Fibroblast of mammary gland (primary cell): ENCODE measurements at places on chromosomes 4 and X.

DNA sequence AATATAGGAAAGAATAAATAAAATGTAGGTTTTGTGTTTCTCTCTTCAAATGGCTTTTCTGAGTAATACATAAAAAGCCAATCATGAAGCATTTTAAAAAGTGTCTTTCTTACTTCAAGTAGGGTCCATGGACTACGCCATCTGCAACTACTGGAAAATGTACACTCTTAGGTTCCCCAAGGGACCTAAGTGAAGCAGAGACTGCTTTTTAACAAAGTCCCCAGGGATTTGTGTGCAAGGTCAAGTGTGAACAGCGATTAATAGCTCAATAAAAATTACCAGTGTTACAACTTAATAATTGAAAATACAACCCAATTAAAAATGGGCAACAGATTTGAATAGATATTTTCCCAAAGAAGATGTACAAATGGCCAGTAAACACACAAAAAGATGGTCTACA, 84.9 kb downstream of the ARHGAP6 start:
- DNase-seq: no peak

GRCh38 chrX:40467454-40467853, 113.3 kb upstream of the ATP6AP2 start:
- DNase-seq: no peak

- no peak for DNase-seq
These were observed 554 bp downstream of the CDKL5 start for GRCh38 chrX:18426004-18426320.

DNA sequence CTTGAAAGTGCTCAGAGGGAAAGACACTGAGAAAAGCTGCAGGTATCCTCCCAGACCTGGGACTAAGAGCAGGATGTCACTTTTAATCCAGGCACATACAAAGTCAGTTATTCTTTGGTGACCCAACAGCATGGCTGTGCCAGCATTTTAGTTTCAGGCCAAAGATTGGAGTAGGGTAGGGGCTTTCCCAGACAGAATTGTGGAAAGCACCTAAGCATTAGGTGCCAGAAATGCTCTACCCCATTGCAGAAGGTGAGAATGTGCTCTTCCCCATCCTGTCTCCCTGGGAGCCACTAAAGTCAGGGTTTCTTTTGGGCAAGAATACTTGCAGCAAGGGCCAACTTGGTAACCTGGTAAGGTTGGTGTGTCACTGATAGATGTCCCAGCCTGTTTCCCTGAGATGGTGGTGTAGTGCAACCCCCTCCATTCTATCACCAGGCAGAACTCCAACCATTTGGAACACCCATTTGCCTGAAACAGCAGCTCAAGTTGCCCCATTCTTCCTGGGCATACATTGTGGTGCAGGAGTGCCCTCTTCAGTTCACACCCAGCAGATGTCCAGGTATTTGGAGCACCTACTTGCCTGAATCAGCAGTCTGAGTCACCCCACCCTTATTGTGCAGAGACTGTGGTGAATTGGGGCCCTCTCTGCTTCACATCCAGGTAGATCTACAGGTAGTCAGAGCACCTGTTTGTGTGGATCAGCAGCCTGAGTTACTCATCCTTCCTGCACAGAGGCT, 183.5 kb downstream of the ZC4H2 start:
- no peak for DNase-seq

DNA sequence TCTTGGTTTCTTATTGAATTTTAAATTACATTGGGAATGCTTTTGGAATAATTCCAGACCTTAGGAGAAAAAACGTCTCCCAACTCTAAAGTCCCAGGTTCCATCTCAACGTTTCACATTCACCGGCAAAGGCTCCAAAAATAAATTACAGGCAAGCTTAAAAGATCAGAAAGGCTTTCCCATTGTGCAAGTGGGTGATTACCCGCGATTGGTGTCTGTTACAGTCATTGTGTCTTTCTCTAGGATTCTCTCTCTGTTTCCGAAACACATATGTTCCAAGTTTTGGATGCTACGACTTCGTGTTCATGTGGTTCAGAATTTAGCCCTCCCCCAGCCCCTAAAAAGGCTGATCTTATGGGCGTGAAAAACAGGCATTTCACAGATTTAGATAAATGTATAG, 41.8 kb downstream of the PALLD start:
- no peak for DNase-seq

GRCh38 chr4:70365479-70365878, 4.9 kb downstream of the SMR3A start:
- DNase-seq: no peak

DNA sequence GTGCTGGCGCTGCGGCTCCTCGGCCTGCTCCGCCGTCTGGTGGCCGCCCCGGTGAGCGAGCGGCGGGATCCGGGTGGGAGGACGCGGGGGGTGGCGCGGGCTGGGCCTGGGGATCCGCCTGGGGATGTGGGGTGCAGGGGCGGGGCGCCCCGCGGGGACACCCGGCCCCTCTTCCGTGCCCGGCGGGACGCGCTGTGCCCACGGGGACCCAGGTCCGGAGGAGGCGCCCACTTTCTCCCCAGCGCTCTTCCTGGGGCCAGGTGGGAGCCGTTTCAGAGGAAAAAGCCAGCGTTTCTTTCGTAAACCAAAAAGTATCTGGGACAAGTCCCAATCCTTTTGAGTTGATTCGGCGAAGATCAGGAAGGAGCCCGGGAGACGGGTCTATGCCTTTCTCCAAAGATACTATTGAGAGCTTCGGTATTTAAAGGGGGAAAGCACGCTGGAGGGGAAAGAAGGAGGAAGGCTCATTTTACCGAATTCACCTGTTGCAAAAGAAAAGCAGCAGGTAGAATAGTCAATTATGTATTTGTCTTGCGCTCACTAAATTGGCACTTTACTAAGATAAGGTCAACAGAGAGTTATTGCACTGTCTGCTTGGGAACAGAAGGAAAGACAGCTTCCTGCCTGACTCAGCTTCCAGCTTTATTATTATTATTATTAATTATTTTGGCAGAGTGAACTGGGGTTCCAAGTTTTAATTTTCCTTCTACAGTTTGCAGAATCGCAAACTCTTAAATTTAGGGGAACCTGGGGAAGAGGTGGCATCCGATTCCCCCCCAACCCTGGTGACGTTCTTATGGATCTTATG, 81.5 kb upstream of the CD99 start:
- DNase-seq: peak; percentile 24

DNA sequence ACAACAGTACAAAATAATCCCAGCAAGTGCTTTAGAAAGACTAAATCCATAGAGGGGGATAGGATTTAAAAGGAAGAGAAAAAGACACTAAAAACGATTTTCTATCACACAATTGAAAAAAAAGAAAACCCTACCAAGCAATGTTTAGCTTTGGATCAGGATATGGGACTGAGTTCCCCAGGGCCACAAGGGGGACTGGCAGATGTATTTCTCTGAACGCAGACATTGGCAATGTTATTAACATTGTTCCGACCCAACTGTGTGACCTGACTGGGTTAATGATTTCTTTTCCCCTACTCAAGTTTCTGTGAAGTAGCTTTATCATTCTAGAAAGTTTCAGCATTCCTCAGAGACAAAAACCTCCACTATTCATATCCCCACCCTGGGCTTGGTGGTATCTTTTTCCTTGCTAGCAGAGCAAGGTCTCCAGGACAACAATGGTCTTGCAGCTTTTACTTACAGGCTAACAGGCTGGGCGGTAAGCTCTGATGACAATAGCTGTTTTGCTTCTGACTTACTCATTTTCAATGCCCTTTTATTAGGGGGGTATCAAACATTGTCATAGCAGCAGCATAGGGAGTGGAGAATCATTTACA, 25.8 kb downstream of the SLC7A11 start:
- no peak for DNase-seq

DNA sequence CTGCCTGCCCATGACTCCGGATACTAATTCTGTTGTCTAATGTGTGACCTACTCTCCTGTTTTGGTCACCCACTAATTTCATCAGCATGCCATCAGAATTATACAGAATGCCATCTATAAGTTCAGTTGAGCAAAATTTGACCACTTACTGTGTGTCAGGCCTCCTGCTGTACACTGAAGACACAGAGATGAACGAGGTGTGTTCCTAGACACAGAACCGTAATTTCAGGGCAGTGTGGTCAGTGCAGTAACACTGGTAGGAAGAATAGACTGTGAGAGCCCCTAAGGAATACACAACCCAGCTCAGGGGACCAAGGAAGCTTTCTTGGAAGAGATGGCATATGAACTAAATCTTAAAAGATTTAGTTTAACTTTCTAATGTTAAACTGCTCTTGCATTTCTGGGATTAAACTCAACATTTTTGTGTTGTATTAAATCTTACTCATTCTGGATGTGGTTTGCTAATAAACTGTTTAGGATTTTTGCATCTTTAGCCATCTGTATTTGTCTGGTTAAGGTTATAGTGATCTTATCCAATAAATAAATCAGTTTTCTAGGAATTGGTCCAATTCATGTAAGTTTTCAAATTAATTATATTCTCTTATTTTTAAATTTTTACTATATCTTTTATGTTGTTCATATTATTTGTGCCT, 34.3 kb downstream of the KANTR start:
- peak; percentile 33 for DNase-seq

- DNase-seq: no peak
These were observed 93.3 kb upstream of the SCML1 start for GRCh38 chrX:17644001-17644400.

- peak; percentile 28 for DNase-seq
These were observed 75.3 kb downstream of the DHRSX start for GRCh38 chrX:2425286-2426071.

GRCh38 chr4:101367201-101367600, 19.9 kb upstream of the PPP3CA start:
- DNase-seq: peak; percentile 84

- DNase-seq: no peak
These were observed 9.1 kb downstream of the AKAP17A start for GRCh38 chrX:1600406-1601050.

- no peak for DNase-seq
These were observed 390.6 kb upstream of the ZFP42 start for GRCh38 chr4:187604984-187605383.

- peak; percentile 54 for DNase-seq
These were observed 79.2 kb upstream of the CLCN4 start for GRCh38 chrX:10077425-10078188.

- no peak for DNase-seq
These were observed 7.4 kb downstream of the SCD5 start for GRCh38 chr4:82791179-82791578.

DNA sequence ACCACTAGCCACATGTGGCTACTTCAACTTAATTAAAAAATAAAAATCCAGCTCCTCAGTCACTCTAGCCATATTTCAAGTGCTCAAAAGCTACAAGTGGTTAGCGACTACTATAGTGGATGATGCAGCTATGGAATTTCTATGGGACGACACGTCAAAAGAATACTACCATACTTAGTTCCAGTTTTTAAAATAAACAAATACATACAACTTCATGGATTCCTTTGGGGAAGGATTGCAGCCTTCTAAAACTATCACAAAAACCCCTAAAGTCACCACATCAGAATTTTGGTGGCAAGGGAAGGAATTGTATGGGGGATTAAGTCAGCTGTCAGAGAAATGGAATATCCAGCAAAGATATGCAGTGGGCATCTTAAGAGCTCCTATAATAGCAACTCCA, 6.5 kb downstream of the ZNF280C start:
- no peak for DNase-seq

- no peak for DNase-seq
These were observed 1313.2 kb downstream of the ADGRL3 start for GRCh38 chr4:62513306-62513705.

DNA sequence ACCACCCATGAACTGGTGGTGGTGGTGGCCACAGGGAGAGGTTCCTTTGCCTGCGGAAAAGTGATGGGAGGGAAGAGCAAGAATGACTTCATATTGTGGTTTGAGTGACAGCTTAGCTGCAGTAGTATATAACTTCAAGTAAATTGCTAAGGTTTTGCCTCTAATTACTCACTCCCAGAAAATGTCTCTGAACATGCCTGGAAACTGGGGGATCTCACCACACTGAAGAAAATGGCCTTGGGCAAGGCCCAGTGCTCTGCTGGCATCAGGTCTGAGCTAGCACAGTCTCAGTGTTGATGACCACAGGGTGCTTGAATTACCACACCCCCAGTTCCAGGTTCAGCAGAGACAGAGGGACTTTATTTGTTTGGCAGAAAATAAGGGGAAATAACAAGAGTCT, 2085.4 kb downstream of the ARAP2 start:
- peak; percentile 6 for DNase-seq

DNA sequence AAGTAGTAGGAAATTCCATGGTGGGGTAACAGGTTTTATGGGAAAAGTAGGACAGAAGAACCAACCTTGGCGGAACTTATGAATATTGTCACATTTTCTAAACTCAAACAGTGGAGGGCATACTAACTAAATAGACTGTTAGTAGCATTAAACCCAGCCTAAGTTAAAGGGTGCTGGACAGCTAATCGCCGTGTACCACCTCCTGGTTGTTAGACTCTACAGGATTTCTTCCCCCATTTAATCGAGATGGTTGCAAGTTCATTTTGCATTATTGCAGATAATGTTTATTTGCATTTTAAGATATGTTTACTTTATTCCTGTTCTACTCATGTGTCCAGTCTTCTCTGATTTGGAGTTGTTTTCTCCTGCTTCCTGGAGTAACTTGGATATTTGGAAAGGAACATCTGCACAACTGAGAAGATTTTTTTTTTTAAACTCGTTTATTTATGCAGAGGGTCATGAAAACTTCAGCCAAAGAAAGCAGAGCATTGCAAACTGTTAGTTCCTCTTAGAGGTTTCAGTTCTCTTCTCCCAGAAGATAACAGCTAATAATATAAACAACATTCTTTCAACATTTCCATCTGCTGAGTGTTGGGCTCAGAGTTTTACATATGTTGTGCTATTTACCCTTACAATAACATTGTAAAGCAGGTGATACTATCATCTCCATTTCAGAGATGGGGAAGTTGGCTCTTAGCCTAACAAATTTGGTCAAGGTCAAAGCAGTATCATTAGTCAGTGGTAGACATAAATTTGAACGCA, 51.5 kb upstream of the TBC1D9 start:
- no peak for DNase-seq

- DNase-seq: no peak
These were observed 4.4 kb downstream of the CDK16 start for GRCh38 chrX:47222751-47223350.

DNA sequence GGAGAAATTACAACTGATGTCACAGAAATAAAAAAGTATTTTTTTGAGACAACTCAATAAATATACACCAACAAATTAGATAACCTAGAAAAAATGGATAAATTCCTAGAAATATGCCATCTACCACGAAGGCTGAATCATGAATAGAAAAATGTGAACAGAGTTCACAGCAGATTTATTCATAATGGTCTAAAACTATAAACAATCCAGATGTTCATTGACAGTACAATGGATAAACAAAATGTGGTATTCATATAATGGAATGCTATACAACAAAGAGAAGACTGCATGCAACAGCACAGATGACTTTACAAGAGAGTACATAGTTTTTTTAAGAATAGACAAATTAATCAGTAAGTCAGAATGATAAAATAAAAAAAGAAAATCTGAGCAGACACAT, 55.2 kb downstream of the CLOCK start:
- DNase-seq: peak; percentile 60

DNA sequence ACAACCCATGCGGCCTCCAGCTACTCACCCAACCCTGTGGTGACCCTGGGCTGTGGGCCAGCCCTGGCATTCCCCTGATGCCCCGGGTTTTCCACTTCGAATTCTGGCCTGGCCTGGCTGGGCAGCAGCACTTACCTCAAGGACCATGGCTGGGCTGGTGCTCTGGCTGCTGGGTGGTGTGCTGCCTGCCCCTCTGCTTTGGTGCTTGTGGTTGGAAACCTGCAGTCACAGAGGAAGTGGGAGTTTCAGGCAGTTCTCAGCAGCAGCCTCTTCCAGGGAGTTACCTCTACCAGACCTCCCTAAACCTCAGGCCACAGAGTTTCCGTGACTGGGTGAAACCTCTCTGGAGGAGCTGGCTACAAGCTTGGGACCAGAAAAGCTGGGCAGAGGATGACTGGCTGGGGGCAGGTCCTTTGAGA, at the start of gene CXCR3:
Gene CXCR3, minus strand, starts transcription at position 209 of the 419 bp plus-strand sequence. Its CDS starts 62 bp downstream, at position 147.
- DNase-seq: no peak
